Substantia nigra (tissue), 51 donors: ENCODE measurements at places on chromosomes 3 and 15.

GRCh38 chr3:108209579-108209978 lies 12.6 kb downstream of the IFT57 start:
- no peak for DNase-seq

DNA sequence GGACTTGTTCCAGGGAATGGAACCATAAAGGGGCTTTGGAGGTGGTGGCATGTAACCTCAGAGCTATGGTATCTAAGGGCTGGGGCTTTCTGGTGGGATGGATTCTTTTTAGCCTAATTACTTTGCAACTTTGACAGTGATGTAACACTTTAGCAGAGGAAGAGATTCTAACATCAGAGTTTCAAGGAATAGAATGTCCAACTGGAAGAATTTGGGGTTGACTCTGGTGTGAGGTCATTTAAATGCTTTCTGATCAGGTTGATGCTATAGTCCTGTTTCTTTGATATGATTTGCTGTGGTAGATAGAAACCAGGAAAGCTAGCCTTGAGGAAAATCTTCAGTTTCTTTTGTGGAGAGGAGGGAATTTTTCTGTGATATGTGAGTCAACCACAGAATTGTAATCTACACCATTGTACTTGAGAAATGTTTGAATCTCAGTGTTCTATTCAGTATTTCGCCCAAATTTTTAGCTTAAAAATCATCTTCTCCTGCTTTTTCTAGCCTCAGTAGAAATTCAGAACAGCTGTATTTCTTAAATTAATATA lies 40.0 kb downstream of the ATP2C1 start:
- no peak for DNase-seq

DNA sequence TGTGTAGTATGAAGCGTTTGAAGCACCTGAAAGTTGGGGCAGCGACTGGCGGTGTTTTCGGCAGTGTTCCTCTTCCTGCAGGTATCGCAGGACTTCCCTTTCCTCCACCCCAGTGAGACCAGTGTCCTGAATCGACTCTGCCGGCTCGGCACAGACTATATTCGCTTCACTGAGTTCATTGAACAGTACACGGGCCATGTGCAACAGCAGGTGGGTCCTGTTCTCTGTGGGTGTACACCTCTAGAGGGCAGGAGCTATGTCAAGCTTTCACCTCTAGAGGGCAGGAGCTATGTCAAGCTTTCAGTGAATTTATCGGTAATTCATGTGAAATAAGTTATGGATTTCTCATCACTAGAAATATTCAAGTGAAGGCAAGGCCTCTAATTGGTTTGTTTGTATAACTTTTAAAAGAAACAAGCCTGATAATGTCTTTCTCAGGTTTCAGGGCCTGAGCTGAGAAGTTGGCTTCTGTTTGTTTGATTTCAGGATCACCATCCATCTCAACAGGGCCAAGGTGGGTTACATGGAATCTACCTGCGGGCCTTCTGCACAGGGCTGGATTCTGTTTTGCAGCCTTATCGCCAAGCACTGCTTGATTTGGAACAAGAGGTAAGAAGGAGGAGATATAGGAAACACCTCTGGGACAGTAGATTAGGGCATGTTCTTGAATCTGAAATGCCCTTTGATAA lies 5.3 kb downstream of the TUBGCP4 start:
- DNase-seq = no peak

GRCh38 chr3:162632672-162633071 lies 1136.1 kb downstream of the OTOL1 start:
- no peak for DNase-seq
